ENCODE measurements at places on chromosomes 12 and 14.
A peak's percentile ranks its signal among the peaks of the same experiment; 100 is the strongest.

- no peak for DNase-seq
Measured at GRCh38 chr12:12126551-12126950, 55.8 kb downstream of the BCL2L14 start.

DNA sequence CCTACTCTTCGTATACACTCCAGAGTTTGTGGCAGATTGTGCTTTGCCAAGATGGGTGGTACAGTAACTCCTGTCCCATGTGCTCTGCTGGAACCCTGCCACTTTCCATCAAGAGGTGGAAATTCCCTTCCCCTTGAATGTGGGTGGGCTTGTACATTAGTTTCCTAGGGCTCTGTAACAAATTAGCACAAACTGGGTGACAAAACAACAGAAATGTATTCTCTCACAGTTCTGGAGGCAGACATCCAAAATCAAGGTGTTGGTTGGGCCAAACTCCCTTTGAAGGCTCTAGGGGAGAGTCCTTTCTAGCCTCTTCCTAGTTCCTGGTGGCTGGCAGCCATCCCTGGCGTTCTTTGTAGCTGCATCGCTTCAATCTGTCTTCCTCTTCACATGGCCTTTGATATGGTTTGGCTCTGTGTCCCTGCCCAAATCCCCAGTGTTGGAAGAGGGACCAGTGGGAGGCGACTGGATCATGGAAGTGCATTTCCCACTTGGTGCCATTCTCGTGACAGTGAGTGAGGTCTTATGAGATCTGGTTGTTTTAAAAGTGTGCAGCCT is 117.5 kb downstream of the VRK1 start:
- DNase-seq: no peak

GRCh38 chr12:30822385-30823155 is 67.8 kb upstream of the CAPRIN2 start:
- peak; percentile 75 for DNase-seq

DNA sequence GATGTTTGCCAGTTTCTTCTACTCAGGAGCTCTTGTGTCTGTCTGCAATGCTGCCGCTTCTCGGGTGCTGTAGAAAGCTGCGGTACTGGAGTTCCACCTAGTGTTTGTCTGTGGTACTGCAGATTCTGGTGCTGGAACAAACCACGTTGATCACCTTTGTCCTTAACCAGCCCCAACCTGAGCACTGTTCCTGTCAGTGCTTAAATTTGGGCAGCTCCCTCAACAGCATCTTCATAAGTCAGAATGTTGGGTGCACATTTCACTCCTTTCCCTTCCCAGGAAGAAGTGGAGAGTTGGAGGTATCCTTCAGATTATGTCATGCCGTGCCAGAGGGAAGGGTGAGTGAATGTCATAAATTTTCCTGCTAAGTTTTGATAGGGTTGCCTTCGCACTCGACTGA is 48.7 kb upstream of the LALBA start:
- DNase-seq: peak; percentile 64

DNA sequence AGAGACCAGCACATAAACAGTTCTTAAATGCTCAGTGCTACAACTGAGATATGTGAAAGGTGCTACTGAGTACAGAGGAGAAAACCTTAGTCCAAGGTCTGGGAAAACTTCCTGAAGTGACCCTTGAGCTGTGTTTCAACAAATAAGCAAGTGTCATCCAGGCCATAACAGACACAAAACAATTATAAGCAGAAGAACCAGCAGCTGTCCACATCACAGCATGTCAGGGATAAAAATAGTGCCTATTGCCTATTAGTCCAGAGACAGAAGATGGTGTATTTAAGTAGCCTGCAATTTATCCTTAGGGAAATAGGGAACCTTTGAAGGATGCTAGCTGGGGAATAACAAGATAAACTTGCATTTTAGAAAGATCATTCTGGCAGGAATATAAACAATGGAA is 237.8 kb downstream of the SPTSSA start:
- no peak for DNase-seq

DNA sequence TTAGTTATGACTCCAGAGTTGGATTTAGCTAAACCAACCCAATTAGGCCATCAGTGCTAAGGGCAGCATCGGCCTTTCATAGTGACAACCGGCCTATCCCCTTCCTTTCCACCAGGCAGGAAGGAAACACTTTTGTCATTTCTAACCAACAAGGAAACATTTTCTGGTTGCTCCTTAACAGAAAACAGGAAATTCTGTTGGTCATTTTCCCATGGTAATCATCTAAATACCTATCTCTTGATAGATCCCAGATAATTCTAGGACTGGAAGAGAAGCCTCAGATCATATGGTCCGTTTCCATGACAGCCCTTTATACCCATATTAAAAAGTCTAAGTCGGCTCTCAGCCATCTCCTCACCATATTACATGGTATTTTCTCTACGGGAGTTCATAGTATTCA is 79.2 kb upstream of the USP44 start:
- DNase-seq: no peak

GRCh38 chr14:81523616-81524015 is 10.0 kb downstream of the SEL1L start:
- DNase-seq: no peak

- no peak for DNase-seq
Measured at GRCh38 chr12:100986595-100987547, 192.3 kb downstream of the ANO4 start.

GRCh38 chr14:53621921-53622320 is 334.7 kb downstream of the BMP4 start:
- no peak for DNase-seq

DNA sequence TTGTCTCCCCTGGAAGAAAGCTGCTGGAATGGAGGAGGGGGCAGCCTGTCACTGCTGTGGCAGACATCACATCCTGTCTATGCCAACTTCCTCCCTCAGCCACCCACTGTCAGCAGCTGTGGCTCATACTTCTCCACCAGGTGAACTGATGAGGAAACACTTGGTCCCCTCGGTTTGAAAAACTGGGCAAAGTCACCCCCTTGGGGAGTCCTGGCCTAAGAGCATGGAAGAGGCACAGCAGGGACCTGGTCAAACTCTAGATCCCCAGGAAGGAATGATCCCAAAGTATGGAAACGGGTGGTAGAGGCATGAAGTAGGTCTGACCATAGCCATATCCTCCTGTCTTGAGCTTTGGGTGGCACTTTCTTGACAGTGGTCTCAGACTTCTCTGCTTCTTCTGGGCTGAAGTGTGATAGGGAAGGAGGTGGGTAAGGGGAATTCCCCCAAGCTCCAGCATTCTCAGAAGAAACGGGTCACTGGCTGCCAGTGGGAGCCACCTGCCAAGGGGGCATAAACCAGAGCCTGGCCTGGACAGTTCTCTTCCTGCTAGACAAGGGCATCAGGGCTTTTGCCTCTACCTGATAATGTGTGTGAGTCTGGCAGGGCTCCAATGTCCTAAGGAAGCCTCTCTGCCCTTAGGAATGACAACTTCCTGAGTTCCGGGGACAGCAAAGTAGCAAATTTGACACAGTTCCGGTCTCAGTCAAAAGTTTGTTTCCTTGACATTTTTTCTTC is 36.0 kb downstream of the FMNL3 start:
- DNase-seq: no peak

DNA sequence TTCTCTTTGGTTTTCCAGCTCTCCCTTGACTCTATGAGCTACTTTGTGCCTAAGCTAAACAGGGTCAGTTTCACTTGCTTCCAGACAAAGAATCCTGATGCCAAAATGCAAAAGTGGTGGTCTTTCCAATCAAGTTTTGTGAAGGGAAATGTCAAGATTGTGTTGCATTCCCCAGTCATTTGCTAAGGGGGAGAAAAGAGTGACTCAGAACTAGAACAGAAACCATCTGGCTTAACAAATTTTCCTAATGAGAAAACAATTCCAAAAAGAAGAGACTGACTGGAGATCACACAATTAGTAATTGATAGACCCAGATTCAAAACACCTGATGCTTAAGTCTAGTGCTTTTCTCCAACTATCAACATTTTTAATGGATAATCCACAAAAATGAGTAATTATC is 235.1 kb upstream of the DIO2 start:
- DNase-seq: no peak

DNA sequence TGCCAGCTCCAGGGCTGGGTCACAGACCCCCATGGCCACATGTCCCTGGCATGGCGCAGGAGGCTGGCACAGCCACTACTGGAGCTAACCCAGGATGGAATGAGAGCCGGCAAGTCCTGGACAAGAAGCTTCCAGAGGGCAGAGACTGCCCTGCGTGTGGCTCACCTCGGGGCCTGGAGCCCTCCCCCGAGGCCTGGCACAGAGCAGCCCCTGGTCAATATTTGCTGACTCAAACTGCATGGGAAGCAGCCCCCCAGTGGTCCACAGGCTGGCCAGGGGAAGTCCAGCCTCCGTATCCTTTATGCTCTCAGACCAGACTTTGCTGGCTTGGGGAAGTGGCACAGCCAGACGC is 71.4 kb downstream of the BCL11B start:
- no peak for DNase-seq

- DNase-seq: no peak
Measured at GRCh38 chr14:103849151-103849886, 1.9 kb upstream of the PPP1R13B start.

- DNase-seq: no peak
Measured at GRCh38 chr14:100345711-100346110, 22.6 kb downstream of the SLC25A47 start.

GRCh38 chr14:35351897-35352273 is 52.7 kb downstream of the NFKBIA start:
- DNase-seq: no peak

DNA sequence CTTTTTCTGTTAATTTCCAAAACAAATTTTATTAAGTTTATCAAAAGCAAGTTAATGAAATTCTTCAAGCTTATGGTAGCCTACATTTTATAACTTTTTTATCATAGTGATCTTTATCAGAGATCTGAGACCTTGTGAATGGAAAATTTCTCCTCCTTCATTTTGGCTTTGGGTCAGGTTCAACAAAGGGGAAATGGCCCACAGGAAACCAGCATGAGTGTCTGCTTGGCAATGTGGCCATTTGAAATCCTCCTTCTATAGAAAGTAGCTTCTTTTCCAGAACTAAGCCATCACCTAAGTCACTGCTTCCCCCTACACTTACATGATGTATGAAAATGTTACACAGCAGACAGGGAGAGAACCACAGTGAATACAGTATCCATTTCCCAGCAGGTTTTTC is 1.6 kb downstream of the RHOJ start:
- no peak for DNase-seq

DNA sequence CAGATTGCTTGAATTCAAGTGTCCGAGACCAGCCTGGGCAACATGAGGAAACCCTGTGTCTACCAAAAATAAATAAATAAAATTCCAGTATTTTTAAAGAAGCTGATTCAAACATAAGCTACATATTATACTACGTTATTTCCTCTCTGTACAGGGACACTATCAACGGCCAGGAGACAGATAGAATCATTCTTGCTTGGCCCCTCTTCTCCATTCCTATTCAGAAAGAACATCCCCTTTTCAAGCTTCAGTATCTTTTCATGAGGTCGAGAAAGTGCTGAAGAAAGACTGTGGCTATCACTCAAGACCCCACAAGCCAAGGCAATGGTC is 314 bp upstream of the DHRS7 start:
- DNase-seq: no peak

GRCh38 chr12:22407397-22407796 is 72.9 kb upstream of the ST8SIA1 start:
- DNase-seq: no peak

- no peak for DNase-seq
Measured at GRCh38 chr14:77809011-77809410, 9.1 kb downstream of the ADCK1 start.

DNA sequence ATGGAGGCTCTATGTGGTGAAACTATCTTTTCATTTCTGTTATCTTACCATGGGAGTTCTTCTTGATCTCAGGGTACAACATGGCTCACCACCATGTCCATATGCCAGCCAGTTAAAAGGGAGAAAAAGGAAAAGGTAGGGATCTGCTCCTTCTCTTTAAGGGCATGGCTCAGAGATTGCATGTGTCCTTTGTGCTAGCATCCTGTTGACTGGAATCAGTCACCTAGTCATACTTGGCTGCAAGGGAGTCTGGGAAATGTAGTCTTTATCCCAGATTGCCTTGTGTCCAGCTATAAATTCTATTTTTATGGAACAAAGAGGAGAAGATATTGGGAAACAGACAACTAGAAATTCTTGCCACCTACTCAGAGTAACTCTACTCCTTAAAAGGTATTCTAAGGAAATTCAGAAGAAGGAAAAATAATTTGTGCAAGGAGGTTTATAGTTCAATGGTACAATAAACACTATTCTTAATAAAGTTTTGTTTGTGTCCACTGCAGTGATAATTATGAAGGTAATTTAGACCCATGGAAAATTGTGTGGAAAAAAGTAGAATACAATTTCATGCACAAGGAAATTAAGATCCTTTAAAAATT is 86.4 kb upstream of the RPH3A start:
- DNase-seq: no peak

GRCh38 chr12:42445891-42446290 is 119.9 kb downstream of the PPHLN1 start:
- DNase-seq: no peak

- DNase-seq: no peak
Measured at GRCh38 chr12:46246021-46246700, 22.7 kb downstream of the SLC38A1 start.

GRCh38 chr14:78758333-78758732 is 588.2 kb downstream of the NRXN3 start:
- no peak for DNase-seq

DNA sequence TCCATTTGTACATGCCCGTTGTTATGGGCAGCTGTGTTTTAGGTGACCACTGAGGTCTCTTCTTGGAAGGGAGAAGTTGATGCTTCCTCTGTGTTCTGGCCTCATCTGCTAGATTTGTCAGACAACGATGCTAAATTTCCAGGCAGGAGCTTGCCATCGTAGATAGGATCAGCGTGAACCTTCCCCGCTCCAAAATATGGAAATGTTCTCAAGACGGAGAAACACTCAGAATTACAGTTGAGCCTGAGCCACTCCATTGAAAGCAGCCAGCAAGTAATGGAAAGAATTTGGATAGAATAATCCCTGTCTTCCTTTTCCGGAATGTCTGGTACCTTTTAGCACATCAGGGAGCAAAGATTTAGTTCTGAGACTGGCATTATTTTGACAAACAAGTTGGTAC is 34.8 kb downstream of the TUNAR start:
- DNase-seq: no peak

DNA sequence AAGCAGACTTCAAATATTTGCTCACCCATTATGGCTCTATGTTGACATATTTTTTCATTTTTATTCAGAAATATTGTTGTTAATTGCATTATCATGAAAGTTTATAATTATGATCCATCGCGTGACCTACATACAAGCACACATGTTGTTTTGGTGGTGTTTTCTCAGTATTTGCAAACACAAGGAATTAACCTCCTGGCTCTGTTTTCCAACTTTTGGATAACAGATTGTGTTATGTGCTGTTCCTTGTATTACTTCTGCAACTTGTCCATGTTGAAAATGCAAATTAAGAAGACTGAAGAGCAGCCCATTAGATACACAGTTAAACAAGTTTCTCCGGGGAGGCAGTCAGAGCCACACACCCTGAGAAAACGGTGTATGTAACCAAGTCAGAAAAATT is 201.2 kb downstream of the SEC23A start:
- DNase-seq: no peak

GRCh38 chr12:89225401-89225800 is 126.9 kb downstream of the DUSP6 start:
- peak; percentile 23 for DNase-seq
